Activated naive CD8-positive, alpha-beta T cell treated with anti-CD3 and anti-CD28 coated beads for 36 hours (primary cell): ENCODE measurements at places on chromosomes 1 and 21. TPM values are rescaled to one million over a fixed set of nuclear protein-coding genes. Genes with fewer than 3 reads are reported as not detected.
A peak's percentile ranks its signal among the peaks of the same experiment; 100 is the strongest.

GRCh38 chr1:2967329-2967725 is 53.9 kb upstream of the ACTRT2 start:
- DNase-seq: no peak

DNA sequence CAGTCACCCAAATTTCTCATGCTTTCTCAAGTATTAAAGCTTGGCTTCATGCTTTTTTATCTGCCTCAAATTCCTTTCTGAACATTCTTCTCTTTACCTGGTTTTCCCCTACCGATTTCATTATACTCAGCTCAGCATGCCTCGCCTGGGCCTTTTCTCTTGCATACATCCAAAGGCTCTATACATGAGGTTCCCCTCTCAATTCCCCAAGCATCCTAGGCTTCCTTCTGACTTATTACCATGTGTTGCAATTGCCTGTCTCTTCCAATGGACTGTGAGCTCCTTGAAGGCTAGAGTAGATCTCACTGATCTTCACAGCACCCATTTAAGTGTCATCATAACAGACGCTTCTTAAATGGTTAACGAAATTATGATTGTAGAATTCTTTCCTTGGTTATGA is 24.1 kb upstream of the CYP4A22 start:
- no peak for DNase-seq

DNA sequence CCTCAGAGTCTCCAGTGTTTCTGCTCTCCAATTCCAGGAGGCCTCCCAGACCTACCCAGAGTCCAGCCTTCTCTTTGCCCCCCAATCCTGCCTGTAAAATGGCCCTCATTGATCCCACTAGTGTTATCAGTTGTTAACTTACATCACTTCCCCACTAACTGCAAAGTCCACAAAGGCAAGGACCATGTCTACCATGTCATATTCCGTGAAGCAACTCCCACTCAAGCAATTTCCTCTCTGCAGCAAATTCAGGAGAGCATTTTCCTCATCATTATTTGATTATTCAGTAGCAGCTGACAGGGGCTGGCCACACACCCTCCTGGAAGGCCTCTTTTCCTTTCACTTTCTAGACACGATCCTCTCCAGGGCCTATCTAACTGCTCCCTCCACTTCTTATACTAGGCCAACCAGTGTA is 153.5 kb downstream of the RERE start:
- DNase-seq: peak; percentile 8

Gene ANXA9
- not detected for total RNA-seq

- no peak for DNase-seq
These were observed 71.7 kb downstream of the SEC16B start for GRCh38 chr1:177897998-177898654.

DNA sequence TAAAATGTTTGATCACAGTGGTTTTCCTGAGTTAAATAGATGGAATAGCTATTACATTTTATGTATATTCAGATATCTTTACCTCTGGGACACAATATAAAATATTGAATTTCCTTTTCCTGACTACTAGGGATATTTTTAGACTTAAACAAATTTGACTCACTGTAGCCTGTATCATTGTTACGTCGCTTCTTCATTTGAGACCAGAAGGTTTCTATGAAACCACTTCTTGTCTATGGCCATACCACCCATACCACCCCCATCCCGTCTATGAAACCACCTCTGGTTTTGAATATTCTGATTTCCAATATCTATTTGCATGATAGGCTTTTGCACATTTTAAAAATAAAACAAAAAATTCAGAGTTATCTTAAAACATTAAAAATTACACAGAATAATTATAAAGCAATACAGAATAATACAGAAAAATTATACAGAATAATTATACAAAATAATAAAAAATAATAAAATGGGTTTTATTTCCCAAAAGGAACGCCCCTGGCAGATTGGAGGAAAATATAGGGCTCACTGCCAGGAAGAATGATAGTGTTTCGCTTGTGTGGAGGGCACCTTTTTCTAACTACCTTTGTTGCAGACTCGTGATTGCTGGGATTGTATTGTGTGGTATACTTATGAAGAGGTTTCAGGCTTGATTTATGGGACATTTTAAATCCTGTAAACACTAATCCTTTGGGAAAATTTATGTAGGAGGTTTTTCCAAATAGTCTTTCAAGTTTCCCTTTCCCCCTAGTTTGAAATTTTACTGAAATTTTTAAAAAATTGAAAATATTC is 4.7 kb downstream of the SPEN start:
- no peak for DNase-seq

DNA sequence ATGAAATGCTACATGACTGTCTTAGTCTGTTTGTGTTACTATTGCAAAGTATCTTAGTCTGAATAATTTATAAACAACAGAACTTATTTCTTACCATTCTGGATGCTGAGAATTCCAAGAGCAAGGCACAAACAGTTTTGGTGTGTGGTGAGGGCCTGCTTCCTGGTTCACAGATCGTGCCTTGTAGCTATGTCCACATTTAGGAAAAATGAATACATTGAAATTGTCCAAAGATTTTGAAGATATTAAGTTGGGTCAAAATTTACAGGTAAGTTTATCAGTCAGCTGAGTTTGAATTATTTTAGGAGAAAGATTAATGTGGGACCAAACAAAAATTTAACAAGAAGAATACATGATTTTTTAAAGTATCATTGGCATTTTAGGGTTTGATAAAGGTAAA is 293.5 kb downstream of the LTN1 start:
- no peak for DNase-seq

DNA sequence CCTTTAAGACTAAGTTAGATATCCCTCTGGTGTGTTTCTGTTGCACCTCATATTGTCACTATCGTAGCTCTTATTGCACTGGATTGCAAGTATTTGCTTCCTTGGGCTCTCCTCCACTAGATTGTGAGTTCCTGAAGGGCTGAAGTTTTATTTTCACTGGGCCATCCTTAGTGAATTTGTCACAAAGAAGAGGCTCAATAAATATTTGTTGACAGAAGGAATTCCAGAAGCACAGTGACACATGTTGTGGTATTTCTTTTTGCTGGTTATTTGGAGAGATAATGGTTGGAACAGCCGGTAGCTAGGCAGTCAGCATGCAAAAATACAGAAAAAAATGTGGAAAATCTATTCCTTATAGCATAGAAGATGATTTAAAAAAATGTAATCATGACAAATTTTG is 129.9 kb upstream of the ZRANB2 start:
- DNase-seq: no peak

- no peak for DNase-seq
These were observed 18.3 kb downstream of the YARS1 start for GRCh38 chr1:32798679-32799416.

Gene LDLRAP1
- total RNA-seq: 17.4 TPM
